Activated naive CD8-positive, alpha-beta T cell treated with anti-CD3 and anti-CD28 coated beads for 36 hours (primary cell): ENCODE measurements at places on chromosomes 4 and X. TPM values are rescaled to one million over a fixed set of nuclear protein-coding genes. Genes with fewer than 3 reads are reported as not detected.
A peak's percentile ranks its signal among the peaks of the same experiment; 100 is the strongest.

- DNase-seq = peak; percentile 15
Observed at GRCh38 chr4:113316879-113317278, 267.4 kb downstream of the ANK2 start.

Gene SEPTIN11
- 74.1 TPM for total RNA-seq

Gene FGG
- not detected for total RNA-seq

DNA sequence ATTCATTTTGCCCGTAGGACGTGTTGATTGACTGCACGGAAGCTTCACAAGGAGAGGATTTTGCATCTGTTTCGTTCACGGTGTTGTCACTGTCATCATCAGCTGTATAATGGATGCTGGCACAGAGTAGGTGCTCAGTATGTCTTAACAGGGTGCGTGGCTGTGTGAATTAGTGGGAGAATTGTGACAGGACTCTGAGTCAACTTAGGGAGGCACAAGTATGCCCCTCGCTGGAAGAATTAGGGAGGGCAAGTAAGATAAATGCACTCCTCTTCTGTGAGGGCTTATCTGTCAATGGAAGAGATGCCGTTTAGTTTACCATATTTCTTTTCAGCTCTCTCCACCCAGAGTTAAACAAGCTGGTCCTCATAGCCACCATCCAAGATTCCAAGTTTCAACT, 107.2 kb downstream of the TRIML1 start:
- DNase-seq = no peak

Gene ZFYVE28
- total RNA-seq = 4.6 TPM

DNA sequence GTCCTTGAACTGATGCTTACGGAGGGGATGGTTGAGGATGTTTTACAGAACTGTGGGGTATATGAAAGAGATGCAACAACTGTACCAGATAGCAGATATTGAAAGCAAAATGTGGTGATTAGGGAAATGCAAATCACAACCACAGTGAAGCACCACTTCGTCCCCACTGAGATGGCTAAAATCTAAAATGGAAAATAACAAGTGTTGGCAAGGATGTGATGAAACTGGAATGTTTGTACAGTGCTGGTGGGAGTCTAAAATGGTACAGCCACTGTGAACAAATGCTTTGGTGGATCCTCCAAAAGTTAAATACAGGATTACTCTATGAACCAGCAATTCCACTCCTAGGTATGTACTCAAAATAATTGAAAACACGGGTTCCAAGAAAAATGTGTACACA, 22.9 kb downstream of the XG start:
- DNase-seq = no peak
